Activated naive CD8-positive, alpha-beta T cell treated with anti-CD3 and anti-CD28 coated beads, Interleukin-2, amount 10 ng/mL, durations not matched to agents 7 days and 5 days (primary cell): ENCODE measurements at places on chromosomes 3 and 15. TPM values are rescaled to one million over a fixed set of nuclear protein-coding genes. Genes with fewer than 3 reads are reported as not detected.

Gene MASP1
- total RNA-seq: not detected

Gene RTP4
- total RNA-seq: 17.1 TPM

GRCh38 chr15:25787855-25788520 is 75.1 kb downstream of the ATP10A start:
- no peak overlapping the region for H3K27ac ChIP-seq
- peaks cover 45% of the 10 kb centered on the region for H3K4me1 ChIP-seq
- peaks cover 5% of the 10 kb centered on the region for H3K36me3 ChIP-seq
- H3K27me3 ChIP-seq: no peaks in the 10 kb centered on the region

Gene UQCC5
- 12.8 TPM for total RNA-seq

DNA sequence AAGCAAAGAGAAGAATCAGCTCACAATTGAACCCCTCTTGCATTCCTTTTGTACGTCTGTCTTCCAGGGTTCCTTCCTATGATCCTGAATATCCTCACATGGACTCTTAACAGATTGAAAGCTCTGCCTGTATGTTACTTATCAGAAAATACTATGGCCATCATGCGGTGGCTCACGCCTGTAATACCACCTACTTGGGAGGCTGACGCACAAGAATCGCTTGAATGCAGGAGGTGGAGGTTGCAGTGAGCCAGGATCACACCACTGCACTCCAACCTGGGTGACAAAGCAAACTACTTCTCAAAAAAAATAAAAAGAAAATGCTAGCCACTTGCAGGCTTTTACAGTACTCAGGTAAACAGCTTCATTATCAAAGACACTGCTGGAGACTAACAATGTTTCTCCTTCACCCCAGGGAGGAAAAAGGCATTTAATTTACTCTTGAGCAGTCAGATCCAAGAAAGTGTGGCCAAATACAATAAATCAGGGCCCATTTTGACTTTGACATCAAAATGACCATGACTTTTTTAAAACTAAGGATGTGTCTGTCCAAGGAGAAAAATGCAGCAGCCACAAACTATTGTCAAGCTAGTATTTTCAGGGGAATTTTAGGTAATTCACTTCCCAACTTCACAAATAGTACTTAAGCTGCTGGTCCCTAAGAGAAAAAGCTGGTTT is 27.3 kb downstream of the NPTN start:
- peaks cover 5% of the 10 kb centered on the region for H3K36me3 ChIP-seq
- H3K4me1 ChIP-seq: peaks cover 21% of the 10 kb centered on the region
- no peak for DNase-seq
- H3K27me3 ChIP-seq: no peaks in the 10 kb centered on the region
- H3K27ac ChIP-seq: no peak overlapping the region

- DNase-seq: no peak
- H3K27me3 ChIP-seq: no peaks in the 10 kb centered on the region
- no peaks in the 10 kb centered on the region for H3K36me3 ChIP-seq
- H3K4me3 ChIP-seq: no peak overlapping the region
These were observed 44.3 kb downstream of the NMNAT3 start for GRCh38 chr3:139633511-139633910.

DNA sequence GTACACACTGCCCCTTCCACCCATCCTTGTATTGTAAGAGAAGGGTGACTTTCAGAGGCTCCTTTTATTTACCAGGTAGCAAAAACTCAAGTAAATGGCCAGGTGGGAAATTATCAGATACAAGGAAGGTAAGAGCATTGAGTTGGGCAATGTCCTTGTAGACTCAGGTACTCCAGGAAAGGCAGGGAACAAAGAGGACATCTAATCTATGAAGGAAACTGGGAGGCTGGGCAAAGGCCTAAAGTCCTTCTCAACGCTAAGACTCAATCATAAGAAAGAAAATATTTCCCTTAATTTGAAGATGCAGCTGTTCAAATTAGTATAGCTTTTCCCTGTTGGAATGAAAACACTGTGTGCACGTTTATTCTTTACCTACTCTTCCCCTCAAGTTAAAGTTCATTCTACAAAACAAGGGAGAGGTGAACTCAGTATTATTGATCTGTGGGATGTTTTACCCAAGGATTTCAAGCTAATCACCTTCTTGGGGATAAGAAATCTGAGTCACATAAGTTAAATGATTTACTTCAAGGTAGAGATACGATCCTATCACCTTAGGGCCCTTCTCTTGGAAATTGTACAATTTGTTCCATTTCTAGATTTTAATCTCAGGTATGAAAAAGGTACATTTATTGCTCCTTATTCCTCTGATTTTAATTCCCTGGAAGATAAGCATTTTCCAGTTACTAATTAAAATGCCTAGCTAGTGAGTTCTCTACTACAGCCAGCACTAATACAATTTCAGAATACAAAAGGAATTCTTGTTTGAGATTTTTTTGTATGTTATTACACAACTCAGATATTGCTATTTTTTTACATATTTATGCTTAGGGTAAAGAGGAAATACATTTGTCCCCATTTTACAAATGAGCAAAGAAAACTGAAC is 80.6 kb downstream of the PLD1 start:
- H3K36me3 ChIP-seq: no peaks in the 10 kb centered on the region
- no peak overlapping the region for H3K4me3 ChIP-seq
- H3K4me1 ChIP-seq: no peaks in the 10 kb centered on the region

Gene CCDC191
- 3.0 TPM for total RNA-seq

GRCh38 chr3:102532901-102533300 is 98.1 kb downstream of the ZPLD1 start:
- peaks cover 6% of the 10 kb centered on the region for H3K4me1 ChIP-seq
- H3K27me3 ChIP-seq: peaks cover 7% of the 10 kb centered on the region
- H3K27ac ChIP-seq: no peak overlapping the region
- H3K4me3 ChIP-seq: no peak overlapping the region
- no peaks in the 10 kb centered on the region for H3K36me3 ChIP-seq
- DNase-seq: no peak

GRCh38 chr15:56963710-56964109 is 45.3 kb downstream of the TCF12 start:
- DNase-seq: no peak
- peaks cover 5% of the 10 kb centered on the region for H3K36me3 ChIP-seq
- H3K27ac ChIP-seq: no peak overlapping the region
- H3K4me1 ChIP-seq: peaks cover 17% of the 10 kb centered on the region
- no peak overlapping the region for H3K4me3 ChIP-seq

DNA sequence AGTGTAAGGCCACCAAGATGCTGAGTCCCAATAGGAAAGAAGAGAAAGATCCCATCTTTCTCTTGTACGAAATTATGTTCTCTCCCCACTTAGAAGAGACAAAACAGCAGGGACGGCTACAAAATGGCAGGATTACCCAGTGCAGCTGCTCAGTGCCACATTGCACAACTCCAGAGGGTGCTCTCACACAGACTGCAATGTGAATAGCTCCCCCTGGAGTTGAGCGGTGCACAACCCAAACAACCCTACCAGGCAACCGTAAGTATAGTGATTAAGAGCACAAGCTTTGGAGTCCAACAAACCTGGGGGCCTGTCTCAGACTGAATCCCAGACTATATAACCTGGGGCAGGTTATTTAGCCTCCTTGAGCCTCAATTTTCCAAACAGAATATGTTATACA is 3.1 kb upstream of the BHLHE40 start:
- H3K4me1 ChIP-seq: peaks cover 24% of the 10 kb centered on the region
- DNase-seq: no peak
- no peaks in the 10 kb centered on the region for H3K27me3 ChIP-seq
- H3K36me3 ChIP-seq: peaks cover 33% of the 10 kb centered on the region
- peak overlapping the region; percentile 98 for H3K4me3 ChIP-seq
